Natural killer cell (primary cell): ENCODE measurements at places on chromosomes 1 and 21. TPM values are rescaled to one million over a fixed set of nuclear protein-coding genes. Genes with fewer than 3 reads are reported as not detected.

The RSPO1 gene
- total RNA-seq, result not detected

The EVI5 gene
- 5.5 TPM for total RNA-seq

The LIPI gene
- total RNA-seq, result not detected

The RGS13 gene
- 1.3 TPM for total RNA-seq

The AMY2B gene
- 30.9 TPM for total RNA-seq

The CHI3L1 gene
- total RNA-seq, result not detected

The IVL gene
- total RNA-seq, result not detected

The INPP5B gene
- total RNA-seq, result 34.0 TPM

The LSM10 gene
- total RNA-seq, result 30.4 TPM

The PIAS3 gene
- total RNA-seq, result 53.3 TPM

The PLA2G2C gene
- not detected for total RNA-seq

The GGPS1 gene
- 23.9 TPM for total RNA-seq

The SNX7 gene
- total RNA-seq, result not detected

The PCBP3 gene
- total RNA-seq, result 3.0 TPM
